ENCODE measurements at places on chromosomes 13 and 19.

DNA sequence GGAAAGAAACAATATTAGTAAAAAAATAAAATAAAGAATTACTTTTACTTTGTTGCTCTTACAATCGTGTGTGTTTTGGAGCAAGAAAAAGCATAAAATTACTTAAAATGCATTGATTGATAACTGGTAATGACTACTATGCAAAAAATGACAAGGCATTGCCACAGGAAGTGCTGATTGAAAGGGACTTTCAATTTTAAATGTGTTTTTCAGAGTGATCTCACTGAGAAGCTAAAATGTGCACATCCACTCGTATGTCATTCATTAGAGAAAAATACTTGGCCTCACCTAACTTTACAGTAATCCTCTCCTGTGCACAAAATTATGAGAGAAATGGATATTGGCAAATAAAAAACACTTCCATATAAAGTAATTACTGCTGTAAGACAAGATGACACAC, 934.9 kb downstream of the SLITRK6 start:
- no peak for DNase-seq

- no peak for DNase-seq
Measured at GRCh38 chr13:39516096-39516495, 86.9 kb downstream of the LHFPL6 start.

- no peak for DNase-seq
Measured at GRCh38 chr19:46622118-46622446, 2.8 kb downstream of the PTGIR start.

- DNase-seq: no peak
Measured at GRCh38 chr13:48316826-48317510, 13.4 kb downstream of the RB1 start.

GRCh38 chr19:12676928-12677327, 4.8 kb downstream of the DHPS start:
- no peak for DNase-seq
